Panc1 (cell line): ENCODE measurements at places on chromosomes 3 and 15. TPM values are rescaled to one million over a fixed set of nuclear protein-coding genes. Genes with fewer than 3 reads are reported as not detected.

GRCh38 chr3:189690237-189690636 lies 59.0 kb downstream of the TP63 start:
- H3K4me3 ChIP-seq: no peak overlapping the region
- no peaks in the 10 kb centered on the region for H3K36me3 ChIP-seq
- no peak for DNase-seq

The PLA1A gene
- total RNA-seq: not detected

- DNase-seq: no peak
- H3K36me3 ChIP-seq: no peaks in the 10 kb centered on the region
- H3K27me3 ChIP-seq: no peaks in the 10 kb centered on the region
- H3K27ac ChIP-seq: no peak overlapping the region
- H3K4me3 ChIP-seq: no peak overlapping the region
- no peaks in the 10 kb centered on the region for H3K4me1 ChIP-seq
These were observed 532.8 kb upstream of the TGFBR2 start for GRCh38 chr3:30073622-30074021.

The STX19 gene
- not detected for total RNA-seq

GRCh38 chr3:170524073-170524472 lies 61.8 kb downstream of the SLC7A14 start:
- H3K36me3 ChIP-seq: no peaks in the 10 kb centered on the region
- H3K27me3 ChIP-seq: no peaks in the 10 kb centered on the region; the same call in 1 of the 2 replicates
- no peaks in the 10 kb centered on the region for H3K4me1 ChIP-seq
- no peak overlapping the region for H3K4me3 ChIP-seq

GRCh38 chr3:111864821-111865656 lies 6.0 kb downstream of the PHLDB2 start:
- H3K36me3 ChIP-seq: no peaks in the 10 kb centered on the region
- peaks cover 9% of the 10 kb centered on the region for H3K27me3 ChIP-seq
- DNase-seq: no peak
- peaks cover 8% of the 10 kb centered on the region; the same call in 1 of the 2 replicates for H3K4me1 ChIP-seq
- no peak overlapping the region for H3K27ac ChIP-seq

DNA sequence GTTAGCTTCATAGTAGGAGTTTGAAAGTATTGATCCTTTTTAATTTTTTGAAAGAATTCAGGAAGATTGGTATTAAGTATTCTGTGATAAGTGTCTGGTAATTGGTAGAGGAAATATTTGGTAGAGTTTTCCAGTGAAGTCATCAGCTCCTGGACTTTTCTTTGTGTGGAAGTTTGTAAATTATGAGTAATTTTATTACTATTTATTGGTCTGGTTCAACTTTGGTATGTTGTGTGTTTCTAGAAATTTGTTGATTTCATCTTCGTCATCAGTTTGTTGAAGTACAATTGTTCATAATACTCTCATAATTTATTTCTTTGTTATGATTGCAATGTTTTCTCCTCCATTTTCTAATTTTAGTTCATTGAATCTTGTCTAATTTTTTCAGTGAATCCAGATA lies 832.0 kb downstream of the OTOL1 start:
- DNase-seq: no peak
- no peaks in the 10 kb centered on the region for H3K27me3 ChIP-seq
- H3K4me1 ChIP-seq: no peaks in the 10 kb centered on the region
- no peak overlapping the region for H3K4me3 ChIP-seq

DNA sequence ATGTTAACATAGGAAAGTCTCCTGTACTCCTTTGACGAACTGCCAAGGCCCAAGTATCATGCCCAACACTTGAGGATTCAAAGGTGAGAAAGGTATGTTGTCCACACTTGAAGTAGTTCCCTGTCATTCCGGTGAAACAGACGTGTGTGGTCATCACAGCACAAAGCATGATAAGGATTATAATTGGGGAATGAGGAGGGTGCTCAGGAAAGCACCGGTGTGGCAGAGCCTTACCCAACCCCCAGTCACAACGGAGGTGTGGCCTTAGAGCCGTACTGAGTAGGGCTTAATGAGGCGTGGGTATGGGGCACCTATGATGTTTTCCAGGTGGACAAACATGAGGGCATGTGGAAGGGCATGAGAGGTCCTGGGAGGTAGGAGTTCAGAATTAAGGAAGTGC lies 203.0 kb upstream of the NR2E3 start:
- H3K36me3 ChIP-seq: no peaks in the 10 kb centered on the region
- no peak overlapping the region for H3K27ac ChIP-seq
- no peaks in the 10 kb centered on the region for H3K4me1 ChIP-seq
- no peaks in the 10 kb centered on the region for H3K27me3 ChIP-seq
- DNase-seq: no peak

The CAMP gene
- total RNA-seq: not detected

GRCh38 chr3:14119651-14120050 lies 5.0 kb downstream of the CHCHD4 start:
- no peaks in the 10 kb centered on the region for H3K27me3 ChIP-seq
- no peaks in the 10 kb centered on the region; the same call in 1 of the 2 replicates for H3K36me3 ChIP-seq
- H3K4me1 ChIP-seq: peaks cover 7% of the 10 kb centered on the region; the same call in 1 of the 2 replicates
- no peak overlapping the region for H3K4me3 ChIP-seq
- no peak overlapping the region for H3K27ac ChIP-seq
- no peak for DNase-seq
